ENCODE measurements at places on chromosomes 16 and 17.
A peak's percentile ranks its signal among the peaks of the same experiment; 100 is the strongest.

DNA sequence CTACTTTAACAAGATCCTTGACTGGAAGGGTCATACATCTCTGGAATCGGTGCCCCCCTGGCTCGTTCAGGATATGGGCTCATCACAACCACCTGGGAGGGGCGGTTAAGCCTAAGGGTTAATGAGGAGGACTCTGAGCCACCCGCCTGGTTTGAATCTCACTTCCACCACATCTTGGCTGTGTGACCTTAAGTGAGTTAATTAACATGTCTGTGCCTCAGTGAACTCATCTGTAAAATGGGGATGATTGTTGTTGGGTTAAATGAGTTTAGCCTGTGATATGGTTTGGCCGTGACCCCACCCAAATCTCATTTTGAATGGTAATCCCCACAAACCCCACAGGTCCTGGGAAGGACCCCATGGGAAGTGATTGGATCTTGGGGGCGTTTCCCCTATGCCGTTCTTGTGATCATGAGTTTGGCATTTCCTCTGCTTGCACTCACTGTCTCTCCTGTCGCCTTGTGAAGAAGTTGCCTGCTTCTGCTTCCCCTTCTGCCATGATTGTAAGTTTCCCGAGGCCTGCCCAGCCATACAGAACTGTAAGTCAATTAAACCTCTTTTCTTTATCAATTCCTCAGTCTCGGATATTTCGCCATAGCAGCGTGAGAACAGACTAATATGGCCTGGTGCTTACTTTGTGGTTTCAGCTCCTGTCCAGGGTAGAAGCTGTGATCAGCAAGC is 214.0 kb upstream of the CIBAR2 start:
- DNase-seq, result no peak

DNA sequence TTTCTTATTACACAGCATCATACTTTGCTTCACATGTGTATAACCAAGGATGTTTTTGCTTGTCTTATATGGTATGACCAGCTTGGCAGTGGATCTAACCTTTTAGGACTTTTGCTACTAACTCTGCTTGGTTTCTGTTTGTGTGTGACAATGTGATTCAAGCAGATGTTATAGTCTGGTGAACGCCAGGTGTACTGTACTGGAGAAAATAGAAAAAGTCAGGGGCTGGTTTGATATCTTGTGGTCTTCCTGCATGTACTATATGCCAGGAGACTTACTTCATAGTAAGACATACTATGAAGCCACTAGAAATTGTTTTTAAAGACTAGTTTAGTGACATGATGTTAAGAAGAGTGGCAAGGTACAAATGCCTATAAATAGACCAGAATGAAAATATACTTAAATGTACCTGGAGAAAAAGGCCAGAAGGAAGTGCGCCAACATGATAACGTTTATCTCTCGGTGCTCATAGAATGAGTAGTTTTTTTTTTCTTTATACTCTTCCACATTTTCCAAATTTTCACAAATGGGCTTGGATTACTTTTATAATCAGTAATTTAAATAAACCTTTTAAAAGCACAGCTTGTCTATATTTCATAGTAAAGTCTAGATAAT is 112.3 kb downstream of the PRKCA start:
- no peak for DNase-seq

- no peak for DNase-seq
Measured at GRCh38 chr16:46729326-46729995, 18.7 kb downstream of the MYLK3 start.

- DNase-seq, result peak; percentile 36
Measured at GRCh38 chr16:9092978-9093344, 1.5 kb downstream of the HAPSTR1 start.

DNA sequence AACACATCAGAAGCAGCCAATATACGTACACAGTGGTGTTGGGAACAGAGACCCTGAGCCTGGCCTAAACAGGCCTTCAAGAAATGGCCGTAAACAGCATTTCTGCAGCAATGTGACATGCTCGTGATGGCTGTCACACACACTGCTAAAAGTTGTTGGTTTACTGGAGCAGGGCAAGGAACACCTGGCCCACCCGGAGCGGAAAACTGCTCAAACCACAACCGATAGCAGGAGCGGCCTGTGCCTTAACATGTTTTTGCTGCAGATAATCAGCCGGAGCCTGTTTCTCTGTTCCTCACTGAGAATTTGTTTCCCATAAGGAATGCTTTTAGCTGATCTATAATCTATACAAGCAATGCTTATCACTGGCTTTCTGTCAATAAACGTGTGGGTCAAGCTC is 6.0 kb upstream of the DPEP1 start:
- no peak for DNase-seq

DNA sequence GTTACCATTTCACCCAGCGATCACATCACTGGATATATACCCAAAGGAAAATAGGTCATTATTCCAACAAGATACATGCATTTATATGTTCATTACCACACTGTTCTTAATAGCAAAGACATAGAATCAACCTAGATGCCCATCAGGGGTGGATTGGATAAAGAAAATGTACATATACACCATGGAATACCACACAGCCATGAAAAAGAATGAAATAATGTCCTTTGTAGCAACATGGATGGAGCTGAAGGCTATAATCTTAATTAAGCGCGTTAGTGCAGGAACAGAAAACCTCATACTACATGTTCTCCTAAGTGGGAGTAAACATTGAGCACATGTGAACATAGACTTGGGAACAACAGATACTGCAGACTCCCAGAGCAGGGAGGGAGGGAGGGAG is 18.6 kb downstream of the CNTROB start:
- no peak for DNase-seq

DNA sequence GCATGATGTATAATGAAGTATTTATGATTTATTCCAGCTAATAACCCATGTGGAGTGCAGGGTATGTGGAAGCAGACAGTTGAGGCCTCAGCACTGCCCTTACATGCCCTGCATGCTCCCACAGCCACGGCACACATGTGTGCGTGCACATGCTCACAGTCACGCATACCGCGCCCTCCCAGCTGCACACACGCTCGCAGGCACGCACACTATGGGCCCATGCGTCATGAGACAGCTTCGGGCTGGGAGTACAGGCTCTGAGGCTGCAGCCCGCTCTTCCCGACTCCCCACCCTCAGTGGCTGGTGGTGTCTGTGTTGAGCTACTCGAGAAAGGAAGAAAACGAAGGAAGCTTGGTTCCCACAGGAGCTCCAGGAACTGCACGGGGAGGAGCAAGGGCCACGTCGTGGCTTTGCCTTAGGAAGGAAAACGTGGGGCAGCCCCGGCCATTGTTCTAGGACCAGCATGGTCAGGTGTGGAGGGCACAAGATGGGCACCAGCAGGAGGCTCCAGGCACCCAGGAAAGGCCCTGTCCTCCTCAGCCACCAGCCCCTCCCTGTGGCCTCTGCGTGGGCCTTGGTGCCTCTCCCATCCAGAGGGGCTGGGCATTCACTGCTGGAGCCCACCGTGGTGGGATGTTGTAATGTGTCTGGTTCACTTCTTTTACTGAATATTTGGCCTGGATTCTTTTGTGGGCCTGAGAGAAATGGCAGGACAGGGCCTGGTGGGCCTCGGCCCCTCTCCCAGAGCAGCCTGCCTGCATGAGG is 27.5 kb upstream of the CDH15 start:
- DNase-seq, result no peak

DNA sequence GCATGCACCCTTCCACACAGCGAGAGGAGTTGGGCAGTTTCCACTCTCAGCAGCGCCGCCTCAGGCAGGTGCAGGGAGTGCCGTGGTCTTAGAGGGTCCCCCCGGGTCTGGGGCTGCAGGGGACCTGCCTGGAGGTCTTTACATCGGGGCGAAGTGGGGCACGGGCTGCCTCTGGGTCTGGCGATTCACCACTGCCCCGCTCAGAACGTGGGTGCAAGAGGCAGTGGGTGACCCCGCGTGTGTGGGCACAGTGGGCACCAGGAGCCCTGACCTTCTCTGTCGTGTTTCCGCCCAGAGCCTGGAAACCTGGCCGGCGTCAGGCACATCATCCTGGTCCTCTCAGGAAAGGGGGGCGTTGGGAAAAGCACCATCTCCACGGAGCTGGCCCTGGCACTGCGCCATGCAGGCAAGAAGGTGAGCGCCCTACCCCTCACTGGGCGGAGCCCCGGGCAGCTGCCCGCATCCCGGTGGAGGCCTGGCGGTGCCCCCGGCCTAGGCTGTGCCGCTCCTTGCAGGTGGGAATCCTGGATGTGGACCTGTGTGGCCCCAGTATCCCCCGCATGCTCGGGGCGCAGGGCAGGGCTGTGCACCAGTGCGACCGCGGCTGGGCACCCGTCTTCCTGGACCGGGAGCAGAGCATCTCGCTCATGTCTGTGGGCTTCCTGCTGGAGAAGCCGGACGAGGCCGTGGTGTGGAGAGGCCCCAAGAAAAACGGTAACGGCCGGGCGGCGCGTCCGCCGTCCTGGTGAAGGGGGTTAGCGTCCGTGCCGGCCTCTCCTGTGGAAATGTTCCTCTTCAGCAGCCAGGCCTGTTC is 3.7 kb downstream of the NUBP2 start:
- no peak for DNase-seq

DNA sequence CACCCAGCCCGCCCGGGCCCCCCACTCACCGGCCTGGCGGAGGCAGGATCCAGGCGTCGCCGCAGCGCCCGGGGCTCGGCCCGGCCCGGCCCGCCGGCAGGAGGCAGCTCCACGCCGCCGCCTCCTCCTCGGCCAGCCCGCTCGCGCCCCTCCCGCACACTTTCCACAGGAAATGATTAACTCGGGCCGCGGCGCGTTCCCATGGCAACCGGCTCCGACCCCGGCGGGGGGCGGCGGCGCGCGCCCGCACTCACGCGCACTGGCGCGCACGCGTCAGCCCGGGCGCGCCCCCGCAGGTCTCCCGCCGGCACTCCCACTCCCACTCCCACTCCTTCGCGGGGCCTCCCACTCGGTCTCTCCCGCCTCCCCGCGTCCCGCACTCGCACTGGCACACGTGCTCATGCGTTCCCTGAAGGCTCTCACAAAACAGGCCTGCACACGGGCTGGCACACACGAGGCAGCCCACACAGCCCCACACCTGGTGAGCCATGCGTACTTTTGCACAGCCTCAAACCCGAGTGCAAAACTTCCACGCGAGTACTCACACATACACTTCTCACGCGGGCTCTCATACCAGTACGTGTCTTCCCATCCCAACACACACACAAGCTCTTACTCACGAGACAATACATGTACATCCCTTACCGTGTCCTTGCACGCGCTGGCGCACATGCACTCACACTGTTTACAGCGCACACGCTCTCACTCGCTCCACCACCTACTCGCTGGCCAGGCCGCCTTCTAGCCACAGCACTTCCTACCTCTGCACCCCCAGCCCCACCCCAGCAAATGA is at the start of gene KIFC3:
Gene KIFC3, minus strand, starts transcription at position 151 of the 793 bp plus-strand sequence. CDS start 4,248 bp downstream, outside the sequence.
- DNase-seq, result peak; percentile 75

Data from activated CD4-positive, alpha-beta T cell treated with anti-CD3 and anti-CD28 coated beads, Interleukin-2, amount 50 U/mL, for 48 hours (primary cell).